Fibroblast of the aortic adventitia (primary cell): ENCODE measurements at places on chromosomes 12 and 14.

DNA sequence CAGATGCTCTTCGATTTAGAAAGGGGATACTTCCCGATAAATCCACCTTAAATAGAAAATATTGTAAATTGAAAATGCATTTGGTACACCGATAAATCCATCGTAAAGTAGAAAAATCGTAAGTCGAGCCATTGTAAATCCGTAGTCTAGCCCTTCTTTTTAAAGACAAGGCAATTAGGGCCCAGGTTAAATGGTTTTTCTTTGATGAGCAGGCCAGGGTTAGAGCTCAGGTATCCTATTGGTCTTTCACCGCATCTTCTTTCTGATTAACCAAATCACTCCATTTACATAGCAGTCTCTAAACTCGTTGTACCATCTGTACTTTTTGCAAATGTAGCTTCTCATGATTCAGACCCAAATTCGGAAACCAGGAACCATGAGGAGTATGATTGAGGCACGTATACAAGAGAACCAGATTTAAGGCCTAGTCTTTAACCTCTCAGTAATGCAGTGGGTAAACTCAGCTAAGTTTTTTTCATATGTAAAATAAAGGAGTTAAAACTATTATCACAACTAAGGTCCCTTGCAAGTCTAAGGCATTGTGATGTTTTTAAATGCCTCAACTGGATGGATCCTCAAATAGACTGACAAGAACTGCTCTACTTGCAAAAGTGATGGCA, 2.2 kb upstream of the YAF2 start:
- DNase-seq, result no peak

- no peak for DNase-seq
Observed at GRCh38 chr14:82755923-82756322, 1222.3 kb upstream of the SEL1L start.

DNA sequence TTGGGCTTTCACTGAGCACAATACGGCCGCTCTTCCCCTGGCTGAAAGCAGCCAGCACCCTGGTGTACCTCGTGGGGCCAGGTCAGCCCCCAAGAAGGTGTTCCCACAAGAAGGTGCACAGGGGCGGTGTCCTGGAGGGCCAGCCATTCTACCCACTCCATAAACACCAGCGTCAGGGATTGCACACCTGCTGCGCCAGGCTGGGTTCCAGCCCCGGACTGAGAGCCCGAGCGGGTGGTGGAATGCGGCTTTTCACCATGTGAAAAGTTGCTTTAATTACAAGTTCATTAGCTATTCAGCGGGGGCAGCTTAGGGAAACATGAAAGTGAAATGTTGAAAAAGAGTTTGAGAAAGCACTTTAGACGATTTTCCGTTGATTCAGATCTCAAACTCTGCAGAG, 17.5 kb upstream of the MMP17 start:
- DNase-seq, result no peak

DNA sequence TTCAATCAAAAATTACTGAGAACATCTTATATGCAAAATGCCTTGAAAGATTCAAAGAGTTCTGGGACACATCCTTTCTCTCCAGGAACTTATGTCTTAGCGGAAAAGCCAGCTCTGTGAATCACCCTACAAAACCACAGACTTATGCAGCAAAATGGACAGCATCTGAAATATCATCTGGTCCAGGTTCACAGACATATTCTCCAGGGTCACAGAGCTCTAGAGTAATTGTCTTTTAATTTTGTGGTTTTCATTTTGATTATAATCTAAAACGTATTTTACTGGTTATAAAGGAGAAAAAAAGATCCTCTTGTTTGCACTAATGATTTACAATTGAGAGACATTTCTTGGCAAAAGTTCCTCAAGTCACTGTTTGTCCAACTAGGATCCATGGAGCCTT, 246.2 kb downstream of the MSRB3 start:
- DNase-seq, result peak; percentile 69

- no peak for DNase-seq
Observed at GRCh38 chr12:27541031-27541719, 17.2 kb downstream of the PPFIBP1 start.

GRCh38 chr12:85711735-85712390, 124.3 kb downstream of the RASSF9 start:
- peak; percentile 87 for DNase-seq

- no peak for DNase-seq
Observed at GRCh38 chr14:73427516-73428264, 30.7 kb downstream of the NUMB start.

DNA sequence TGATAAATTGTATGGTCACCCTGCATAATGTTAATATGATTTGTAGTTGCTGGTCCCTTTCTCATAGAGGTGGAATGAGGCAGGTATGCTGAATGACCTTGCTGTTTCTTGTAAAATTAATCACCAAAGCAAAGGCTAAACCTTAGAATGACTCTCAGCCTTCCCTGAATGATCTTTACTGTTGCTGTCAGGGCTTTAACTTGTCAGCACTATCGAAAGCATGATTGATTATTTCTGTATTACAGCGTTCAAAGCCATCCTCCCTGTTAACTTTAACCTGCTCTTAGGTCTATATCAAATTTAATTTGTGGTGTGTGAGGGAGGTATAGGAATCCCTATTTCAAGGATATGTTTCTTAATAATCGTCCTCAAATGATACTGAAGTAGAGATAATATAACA, 23.1 kb downstream of the RASSF8 start:
- DNase-seq, result no peak

DNA sequence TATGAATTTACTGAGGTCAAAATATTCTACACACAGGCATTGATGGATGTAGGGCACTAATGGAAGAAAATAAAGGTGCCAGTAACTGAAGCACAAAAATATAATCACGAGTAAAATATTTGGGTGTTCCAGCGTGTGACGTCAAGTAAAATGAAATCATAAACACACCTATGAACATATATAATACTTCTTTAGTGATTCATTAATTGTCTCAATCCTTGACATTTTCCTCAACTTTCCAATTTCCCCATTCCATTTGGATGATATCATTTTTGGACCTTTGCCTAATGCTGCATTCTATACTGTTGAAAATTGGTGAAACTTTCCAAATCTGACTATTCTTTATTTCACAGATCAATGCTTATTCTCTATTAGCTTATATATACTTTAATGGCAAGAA, 649.3 kb downstream of the GALC start:
- no peak for DNase-seq

GRCh38 chr12:93008044-93008778, 79.1 kb upstream of the EEA1 start:
- DNase-seq, result no peak
